ENCODE measurements at places on chromosomes 1 and 21.

- DNase-seq: no peak
Observed at GRCh38 chr1:38455829-38456530, 403.6 kb downstream of the RRAGC start.

DNA sequence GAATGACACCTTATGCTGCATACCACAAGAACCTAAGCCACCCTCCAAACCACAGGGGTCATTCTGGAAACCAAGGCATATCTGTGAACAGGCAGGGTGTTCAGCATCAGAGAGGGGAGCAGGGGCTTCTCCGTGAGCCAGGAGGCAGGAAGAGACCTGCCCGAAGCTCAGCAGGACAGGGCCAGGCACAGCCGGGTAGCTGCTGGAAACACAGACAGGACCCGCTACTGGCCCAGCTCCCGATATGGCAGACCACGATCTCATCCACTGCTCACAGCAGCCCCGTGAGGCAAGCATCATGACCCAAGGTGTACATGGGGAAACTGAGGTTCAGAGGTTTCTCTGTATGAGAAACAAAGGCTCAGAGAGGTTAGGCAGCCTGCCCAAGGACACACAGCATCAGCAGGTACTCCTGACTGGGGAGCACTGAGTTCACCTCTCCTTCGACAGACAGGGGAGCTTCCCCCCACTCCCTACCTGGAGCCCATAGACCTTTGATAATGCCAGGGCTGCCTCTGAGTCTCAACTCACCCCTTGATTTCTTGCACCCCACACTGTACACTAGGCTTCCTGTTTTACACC, 317.7 kb downstream of the MATN1 start:
- no peak for DNase-seq

- no peak for DNase-seq
Observed at GRCh38 chr1:2376931-2377672, 14.3 kb downstream of the MORN1 start.

DNA sequence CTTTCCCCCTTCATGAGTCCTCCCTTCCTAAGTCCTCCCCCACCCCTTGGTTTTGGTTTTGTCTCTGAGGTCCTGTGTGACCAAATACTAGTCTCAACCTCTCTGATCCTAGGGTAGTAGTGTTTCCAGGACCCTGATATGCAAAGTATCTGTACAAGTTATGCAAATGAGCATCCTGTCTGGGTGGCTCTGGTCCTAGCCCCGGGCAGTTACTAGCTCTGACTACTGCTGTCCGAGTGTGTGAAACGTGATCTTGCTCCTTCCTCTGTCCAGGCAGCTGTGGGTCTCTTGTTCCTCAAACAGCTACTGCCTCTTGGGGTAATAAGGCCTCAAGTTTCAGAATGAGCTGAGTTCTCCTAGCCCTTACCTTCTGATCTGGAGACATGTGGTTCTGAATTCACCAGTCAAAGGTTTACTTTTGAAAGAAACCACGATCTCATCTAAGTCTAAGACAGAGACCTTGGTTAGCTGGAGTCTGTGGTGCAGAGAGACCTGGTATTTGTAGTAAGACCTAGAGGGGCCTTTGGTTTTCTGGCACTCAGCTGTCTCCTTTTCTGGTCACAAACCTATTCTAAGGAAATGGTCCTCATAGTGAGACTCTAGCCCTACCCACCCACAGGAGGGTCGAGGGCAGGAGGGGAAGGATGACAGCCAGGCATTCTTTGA, 31.0 kb upstream of the IL19 start:
- no peak for DNase-seq

GRCh38 chr21:35559128-35559828, 501.0 kb downstream of the SETD4 start:
- no peak for DNase-seq

DNA sequence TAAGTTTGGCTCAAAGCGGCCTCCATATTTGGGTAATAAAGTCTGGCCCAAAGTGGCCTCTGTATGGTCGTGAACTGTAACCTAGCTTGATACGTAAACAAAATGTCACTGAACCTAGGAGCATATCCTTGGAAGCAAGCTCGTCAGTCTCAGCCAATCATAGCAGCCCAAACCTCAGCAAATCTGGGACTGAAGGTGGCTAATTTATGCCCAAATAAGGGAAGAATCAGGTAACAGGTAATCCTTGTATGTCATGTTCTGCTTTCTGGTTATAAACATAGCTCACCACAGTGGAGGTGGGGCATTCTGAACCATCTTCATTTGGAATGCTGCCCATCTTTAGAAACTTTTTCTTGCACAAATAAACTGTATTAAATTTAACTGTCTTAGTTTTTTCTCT, 281.1 kb downstream of the TTLL7 start:
- DNase-seq: no peak

DNA sequence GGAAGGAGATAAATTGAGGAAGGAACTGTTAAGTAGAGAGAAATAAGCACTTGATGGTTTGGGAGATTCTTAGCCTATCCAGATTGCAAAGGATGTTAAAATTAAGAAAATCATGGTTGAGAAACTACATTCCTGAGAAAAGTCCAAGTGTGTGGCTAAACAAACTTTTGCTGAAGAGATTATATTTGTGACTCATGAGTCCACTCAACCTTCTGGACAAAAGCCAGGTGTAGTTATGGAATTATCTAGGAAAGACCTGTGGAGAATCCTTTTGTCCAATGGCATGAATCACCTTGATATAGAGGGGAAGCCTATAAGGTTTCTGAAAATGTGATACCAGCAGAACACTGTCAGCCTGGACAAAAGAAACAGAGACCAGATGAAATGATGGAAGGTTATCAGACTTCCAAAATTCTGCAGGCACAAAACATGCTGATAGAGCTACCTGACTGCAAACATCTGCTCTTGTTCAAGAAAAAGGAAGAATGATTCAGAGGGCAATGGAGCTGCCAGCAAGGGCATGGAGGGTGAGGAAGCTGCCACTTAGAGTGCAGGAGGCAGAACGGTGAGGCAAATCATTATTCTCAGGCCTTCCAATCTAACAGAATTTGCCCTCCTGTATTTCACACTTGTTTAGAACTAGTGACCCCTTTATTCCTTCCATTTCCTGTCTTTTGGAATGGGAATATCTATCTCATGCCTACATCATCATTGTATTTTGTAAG, 300.6 kb upstream of the PRMT6 start:
- no peak for DNase-seq

GRCh38 chr21:38714039-38714817, 91.5 kb upstream of the ETS2 start:
- DNase-seq: no peak

DNA sequence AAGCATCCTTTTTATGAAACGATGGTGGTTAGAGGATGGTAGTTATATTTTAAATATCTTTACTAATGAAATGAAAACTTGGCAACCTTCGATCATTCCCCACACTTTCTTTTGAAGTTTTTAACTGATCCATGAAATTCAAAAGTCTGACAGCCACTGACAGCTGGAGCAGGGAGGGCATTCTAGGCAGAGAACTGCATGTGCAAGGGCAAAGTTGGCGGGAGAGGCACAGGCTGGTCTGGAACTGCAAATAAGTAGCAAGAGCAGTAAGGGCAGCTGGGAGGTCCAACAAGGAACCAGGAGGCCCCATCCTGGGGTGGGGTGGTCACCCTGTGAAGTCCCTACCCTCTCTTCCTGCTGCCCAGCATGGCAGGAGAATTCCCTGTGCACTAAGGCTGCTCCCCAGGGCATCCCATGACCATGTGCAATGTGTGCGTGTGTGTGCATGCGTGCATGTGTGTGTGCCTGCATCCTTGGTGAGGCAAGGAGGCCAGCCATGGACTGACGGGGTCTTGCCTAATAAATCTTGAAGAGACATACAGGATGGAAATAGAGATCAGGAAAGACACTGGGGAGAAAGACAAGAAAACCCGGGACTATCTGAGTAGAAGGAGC, 33.1 kb upstream of the FOXO6 start:
- DNase-seq: no peak

- no peak for DNase-seq
Observed at GRCh38 chr1:207827488-207827830, 75.6 kb downstream of the CD46 start.

DNA sequence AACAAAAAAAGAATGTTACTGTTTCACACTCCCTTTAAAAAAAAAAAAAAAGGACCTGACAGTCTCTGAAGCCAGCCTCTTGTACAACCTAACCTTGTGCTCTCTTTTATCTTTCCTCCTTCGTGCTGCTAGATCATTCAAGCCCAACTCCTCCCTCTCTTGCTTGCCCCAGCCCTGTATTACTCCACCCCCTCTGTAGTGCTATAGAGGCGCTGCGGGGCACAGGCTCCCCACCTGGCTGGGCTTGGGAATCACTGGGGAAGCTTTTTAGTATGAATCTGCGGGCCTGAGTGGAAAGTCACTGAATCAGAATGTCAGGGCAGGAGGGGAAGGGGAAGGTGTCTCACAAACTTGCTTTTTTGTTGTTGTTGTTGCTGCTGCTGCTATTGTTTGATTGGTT, 383.7 kb upstream of the CAMK1G start:
- no peak for DNase-seq

Data from stimulated activated CD8-positive, alpha-beta memory T cell treated with anti-CD3 and anti-CD28 coated beads, Interleukin-4, amount 100 ng/mL, for 4 hours (primary cell).